Suppressor macrophage treated with lipopolysaccharide for 4 hours (primary cell): ENCODE measurements at places on chromosomes 3 and 15.
A peak's percentile ranks its signal among the peaks of the same experiment; 100 is the strongest.

DNA sequence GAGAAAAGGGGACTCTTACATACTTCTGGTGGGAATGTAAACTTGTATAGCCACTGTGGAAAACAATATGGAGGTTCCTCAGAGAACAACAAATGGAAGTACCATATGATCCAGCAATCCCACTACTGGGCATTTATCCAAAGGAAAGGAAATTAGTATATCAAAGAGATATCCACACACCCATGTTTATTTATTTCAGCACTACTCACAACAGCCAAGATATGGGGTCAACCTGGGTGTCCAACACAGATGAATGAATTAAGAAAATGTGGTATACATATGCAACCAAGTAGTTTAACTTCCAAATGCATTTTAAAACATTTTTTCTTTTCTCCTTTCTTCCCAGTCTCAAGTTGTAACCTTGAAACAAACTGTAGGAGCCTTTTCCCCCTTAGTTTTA is 54.3 kb downstream of the IMPG2 start:
- DNase-seq, result no peak

DNA sequence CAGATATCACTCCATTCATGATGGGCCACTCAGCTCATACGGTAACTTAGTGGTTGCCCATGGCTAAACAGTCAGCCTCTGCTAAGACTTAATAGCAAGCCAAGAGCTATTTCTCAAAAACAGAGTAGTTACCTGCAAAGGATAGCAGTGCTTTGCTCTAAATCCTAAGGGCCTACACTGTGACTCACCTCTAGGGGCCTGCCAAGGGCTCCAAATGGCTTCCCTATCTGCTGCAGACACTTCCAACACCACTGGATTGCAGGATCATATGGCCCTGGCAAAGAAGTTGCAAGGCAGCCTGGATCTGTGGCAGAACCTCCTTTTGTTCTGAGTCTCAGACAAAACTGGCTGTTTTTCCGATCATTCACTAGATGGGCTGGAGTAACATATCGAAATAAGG is 17.8 kb downstream of the CGGBP1 start:
- no peak for DNase-seq

DNA sequence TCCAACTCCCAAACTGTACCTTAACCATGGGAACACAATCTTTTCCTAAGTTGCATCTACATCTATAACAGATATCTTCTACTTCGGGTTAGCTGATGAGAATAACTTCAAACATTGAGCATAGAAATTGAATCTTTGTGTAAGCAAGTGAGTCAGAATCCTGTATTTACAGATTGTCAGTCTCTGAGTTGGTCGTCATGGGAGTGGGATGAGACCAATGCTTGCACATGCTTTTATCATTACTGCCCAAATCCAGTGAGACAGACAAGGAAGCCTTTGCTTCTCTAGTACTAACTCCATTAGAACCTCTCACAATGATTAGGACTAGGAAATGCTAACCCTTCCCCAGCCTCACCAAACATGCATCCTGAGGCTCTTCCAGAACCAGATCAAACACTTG is 587.1 kb upstream of the ZNF717 start:
- no peak for DNase-seq

- DNase-seq, result no peak
Observed at GRCh38 chr15:59997070-59997701, 6.9 kb upstream of the FOXB1 start.

- peak; percentile 22 for DNase-seq
Observed at GRCh38 chr3:31132132-31132769, 237.8 kb upstream of the GADL1 start.

DNA sequence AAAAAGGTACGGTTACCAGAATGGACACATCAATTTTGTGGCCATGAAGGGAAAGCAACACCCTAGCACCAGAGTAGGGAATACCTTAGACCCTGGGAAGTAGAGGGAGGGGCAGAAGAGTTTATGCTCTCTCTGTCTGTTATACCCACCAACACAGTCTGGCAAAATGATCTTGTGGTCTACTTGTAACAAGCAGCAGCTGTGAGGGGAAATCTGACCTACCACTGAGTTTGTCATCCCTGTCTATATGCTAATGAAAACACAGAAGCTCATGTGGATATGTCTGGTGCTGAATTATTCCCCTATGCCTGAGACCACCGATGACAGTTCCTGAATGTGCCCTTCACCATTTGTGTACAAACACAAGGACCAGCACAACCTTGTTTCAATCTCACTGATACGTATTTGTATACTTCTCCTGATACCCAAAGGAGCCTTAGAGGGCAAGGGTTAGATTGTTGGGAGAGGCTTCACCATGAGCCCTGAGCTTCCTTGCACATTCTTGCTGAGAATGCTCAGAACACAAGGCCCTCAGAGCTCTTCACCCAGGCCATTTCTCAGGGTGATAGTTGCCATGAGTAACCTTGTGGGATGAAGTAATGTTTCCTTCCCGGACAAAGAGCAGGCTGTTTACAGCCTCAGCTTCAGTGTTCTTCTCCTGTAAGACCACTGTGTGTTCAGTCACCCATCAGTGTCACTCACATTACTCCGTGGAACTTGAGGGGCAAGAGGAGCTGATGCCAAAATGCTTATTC is 24.7 kb upstream of the ZNF639 start:
- DNase-seq, result no peak

- peak; percentile 61 for DNase-seq
Observed at GRCh38 chr3:139937674-139938279, 2.8 kb downstream of the CLSTN2 start.

- peak; percentile 82 for DNase-seq
Observed at GRCh38 chr15:78327466-78327865, 12.7 kb upstream of the CRABP1 start.

DNA sequence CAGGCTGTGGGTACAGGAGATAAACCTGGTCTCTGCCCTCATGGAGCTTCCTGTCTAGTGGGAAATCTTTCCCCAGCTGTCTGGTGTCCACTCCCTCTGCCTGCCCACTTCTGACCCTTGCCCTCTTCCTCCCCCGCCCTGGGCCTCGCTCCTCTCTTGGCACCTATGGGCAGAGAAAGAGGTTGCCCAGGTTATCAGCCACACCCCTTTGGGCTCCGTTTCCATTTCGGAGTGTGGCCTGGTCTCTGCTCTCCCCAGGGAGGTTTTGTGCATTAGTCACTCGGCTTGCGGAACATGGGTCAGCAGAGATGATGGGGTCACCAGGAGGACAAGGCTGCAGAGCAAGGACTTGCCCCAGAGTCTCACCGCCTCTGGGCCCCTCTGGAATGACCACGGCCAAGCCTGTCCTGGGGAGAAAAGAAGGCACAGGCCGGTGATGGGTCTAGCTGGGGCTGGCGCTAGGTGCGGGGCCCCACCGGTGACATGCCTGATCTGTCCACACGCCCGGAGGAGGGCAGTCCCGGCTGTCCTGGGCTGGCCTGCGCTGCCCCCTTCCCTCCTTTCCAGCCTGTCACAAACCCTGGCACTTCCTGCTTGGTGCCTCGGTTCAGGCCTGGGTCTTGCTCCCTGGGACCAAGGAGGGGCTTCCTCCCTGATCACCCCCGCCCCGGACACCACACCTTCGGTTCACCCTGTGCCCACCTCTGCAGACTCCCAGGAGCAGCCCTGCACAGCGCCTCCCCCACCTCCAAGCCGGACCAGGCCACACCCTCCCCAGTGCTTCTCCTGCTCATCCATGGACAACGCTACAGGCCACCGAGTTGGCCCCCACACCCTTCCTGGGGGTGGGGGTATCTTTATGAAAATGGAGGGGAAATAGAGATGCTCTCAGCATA is 35.6 kb upstream of the MUC4 start:
- DNase-seq, result no peak

DNA sequence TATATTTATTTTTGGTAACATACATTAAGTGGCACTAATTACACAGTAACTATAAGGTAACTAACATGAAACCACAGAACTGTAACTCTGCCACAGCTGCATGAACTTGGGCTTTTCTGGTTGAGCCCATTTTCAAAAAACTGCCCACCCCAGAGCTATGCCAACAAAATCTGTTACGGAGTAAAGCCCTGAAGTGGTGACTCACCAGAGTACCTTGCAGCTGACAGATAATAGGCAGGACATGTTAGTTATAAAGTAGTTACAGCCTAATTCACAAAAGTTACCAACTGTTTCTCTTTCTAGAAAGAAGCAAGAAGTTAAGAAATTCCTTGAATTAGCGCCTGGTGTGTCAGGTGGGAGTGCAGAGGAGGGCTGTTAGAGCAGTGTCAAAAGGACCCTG is 1.5 kb upstream of the GPX1 start:
- no peak for DNase-seq

GRCh38 chr15:27805261-27806220 is 293.6 kb downstream of the OCA2 start:
- DNase-seq, result no peak

DNA sequence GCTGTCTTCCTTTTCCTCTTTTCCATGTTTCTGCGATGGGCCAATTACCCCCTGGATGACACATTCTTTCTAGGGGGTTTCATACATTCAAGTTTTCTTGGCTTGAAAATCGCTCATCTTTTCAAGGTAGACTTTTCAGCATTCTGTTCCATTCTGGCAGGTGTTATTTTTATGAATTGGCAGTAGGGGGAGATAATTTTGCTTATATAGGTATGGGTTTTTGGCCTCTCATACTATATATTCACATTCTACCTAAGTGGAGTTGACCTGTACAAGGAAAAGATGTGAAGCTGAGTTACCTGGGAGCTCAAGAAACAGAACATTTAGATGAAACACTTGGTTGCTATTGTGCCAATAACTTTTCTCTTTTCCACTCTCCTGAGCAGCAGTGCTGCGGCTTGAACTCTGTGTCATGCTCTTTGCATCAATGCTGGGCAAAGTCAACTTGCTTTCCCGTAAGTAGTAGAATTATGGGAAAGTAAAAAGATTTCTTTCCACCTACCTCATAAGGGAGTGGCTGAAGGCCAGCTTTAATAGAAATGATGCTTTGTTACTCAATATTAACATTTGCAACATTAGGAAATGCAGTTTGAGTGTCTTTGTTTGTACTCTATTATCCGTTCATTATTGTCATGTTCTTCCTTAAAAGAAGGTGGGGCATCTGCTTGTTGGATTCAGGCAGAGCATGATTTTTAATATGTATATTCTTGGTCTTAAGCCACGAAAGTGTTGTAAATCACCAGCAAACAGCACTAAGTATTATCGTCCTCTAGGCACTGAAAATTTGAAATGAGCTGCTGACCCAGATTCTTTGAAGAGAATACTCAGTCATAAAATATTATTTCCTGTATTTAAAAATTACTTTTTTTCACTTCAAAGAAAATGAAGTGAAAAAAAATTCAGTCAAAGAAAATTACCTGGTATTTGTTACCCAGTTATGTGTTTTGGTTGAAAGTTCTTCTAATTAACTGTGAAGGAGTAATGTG is 27.7 kb upstream of the MFSD1 start:
- DNase-seq, result peak; percentile 52

GRCh38 chr15:65376767-65377104 is 1.1 kb downstream of the IGDCC3 start:
- peak; percentile 40 for DNase-seq

DNA sequence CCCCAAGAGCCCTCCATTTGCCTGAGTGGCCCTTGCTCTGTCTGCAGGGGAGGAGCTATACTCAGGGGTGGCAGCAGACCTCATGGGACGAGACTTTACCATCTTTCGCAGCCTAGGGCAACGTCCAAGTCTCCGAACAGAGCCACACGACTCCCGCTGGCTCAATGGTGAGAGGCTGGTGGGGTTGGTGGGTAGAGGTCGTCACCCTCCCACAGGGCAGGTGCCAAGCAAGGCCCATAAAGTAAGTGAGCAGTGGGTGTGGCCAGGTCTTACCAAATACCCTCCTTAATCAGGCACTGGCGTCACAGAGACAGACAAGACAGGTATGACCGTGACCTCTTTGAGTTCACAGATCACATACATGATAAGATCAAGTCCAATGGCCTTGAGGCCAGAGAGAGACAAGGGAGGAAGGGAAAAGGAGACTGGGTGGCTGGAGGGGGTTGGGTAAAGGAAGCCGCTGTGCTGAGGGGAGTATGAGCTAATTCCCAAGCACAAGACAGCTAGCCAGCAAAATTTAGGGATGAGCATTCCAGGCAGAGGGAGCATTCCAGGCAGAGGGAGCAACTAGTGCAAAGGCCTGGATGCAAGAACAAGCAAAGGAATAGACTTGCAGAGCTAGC is 2.5 kb downstream of the SEMA3B start:
- no peak for DNase-seq

GRCh38 chr15:64619880-64620839 is 155.2 kb downstream of the RBPMS2 start:
- DNase-seq, result no peak

DNA sequence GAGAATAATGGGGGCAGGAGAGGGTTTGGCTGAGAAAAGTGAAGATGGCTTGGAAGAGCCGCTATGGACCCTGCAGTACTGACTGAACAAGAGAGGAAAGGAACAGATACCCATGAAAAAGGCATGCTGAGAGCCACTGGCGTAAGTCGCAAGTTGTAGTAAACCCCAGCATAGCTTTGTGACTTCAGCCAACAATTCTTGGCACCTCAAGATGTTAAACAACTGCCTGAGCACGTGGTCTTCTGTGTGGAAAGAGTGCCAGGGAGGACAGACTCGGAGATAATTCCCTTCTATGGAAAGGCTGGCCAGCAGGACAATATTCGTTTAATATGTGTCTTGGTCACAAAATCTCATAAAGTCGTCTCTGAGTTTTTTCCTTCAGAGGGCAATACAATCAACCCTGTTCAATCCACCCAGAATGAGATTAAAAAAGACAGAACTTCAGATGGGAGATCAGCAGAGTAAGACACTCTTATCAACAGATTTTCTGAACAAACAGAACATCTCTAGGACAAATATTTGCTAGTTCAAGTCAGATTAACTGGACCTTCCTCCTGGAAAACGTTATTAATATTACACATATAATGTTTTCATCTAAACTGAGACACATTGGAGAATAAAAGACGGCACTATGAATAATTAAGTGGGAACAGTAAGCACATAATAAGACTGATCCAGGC is 49.2 kb downstream of the NEK10 start:
- no peak for DNase-seq

DNA sequence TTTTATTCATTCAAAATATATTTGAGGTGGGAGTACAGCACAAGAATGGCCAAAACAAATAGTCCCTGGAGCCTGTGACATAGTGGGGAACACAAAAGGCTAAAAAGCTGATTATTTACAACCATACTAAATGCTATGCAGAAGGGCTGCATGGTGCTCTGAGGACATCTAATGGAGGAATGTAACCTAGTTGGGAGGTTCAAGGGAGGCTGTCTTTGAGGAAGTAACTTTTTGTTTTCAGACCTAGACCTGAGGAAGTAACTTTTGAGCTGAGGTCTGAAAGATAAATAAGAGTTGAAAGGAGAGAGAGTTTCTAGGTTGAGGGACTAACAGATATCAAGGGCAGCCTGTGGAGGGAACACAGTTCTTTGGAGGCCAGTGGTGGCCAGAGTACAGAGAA is 34.8 kb upstream of the RASA2 start:
- DNase-seq, result peak; percentile 76
